ENCODE measurements at places on chromosomes 7 and 10. TPM values are rescaled to one million over a fixed set of nuclear protein-coding genes. Genes with fewer than 3 reads are reported as not detected.

Gene PLAU
- total RNA-seq, result 1.6 TPM

Gene PTPRN2
- total RNA-seq, result 76.1 TPM

Gene ASIC3
- total RNA-seq, result 1.3 TPM

Gene AKR1C8
- not detected for total RNA-seq

Gene HOXA6
- total RNA-seq, result not detected

Gene UNC5B
- total RNA-seq, result 10.4 TPM

Gene ZNF282
- 12.7 TPM for total RNA-seq

Gene CHAT
- total RNA-seq, result 0.26 TPM

Gene TIMM23
- 34.9 TPM for total RNA-seq

Gene FBXO24
- 1.8 TPM for total RNA-seq

Gene MRPL32
- total RNA-seq, result 15.5 TPM

Gene CLEC5A
- 1.6 TPM for total RNA-seq

Gene GDF10
- 8.0 TPM for total RNA-seq

Gene ACSL5
- 7.3 TPM for total RNA-seq

Gene HOXA13
- not detected for total RNA-seq

DNA sequence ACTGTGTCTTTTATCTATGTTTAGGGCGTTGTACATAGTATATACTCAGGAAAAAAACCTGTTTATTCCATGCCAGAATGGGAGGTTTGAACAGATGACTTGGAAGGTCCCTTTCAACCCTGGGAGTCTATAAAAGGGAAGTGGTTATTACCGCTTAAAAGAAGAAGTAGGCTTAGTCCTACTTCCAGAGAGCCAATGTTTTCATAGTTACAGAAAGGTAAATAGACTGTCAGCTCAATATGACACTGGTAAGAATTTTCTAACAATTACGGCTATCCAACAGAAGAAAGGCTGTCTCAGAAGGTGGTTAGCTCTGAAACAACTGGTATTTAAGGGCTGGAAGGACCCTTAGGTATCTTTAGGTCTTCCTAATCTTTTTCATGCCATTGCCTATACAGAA, 1.1 kb upstream of the TFAM start:
- H3K27ac ChIP-seq, result no peak overlapping the region
- H3K4me3 ChIP-seq, result no peak overlapping the region
- H3K4me1 ChIP-seq, result peaks cover 21% of the 10 kb centered on the region
- H3K27me3 ChIP-seq, result no peaks in the 10 kb centered on the region

DNA sequence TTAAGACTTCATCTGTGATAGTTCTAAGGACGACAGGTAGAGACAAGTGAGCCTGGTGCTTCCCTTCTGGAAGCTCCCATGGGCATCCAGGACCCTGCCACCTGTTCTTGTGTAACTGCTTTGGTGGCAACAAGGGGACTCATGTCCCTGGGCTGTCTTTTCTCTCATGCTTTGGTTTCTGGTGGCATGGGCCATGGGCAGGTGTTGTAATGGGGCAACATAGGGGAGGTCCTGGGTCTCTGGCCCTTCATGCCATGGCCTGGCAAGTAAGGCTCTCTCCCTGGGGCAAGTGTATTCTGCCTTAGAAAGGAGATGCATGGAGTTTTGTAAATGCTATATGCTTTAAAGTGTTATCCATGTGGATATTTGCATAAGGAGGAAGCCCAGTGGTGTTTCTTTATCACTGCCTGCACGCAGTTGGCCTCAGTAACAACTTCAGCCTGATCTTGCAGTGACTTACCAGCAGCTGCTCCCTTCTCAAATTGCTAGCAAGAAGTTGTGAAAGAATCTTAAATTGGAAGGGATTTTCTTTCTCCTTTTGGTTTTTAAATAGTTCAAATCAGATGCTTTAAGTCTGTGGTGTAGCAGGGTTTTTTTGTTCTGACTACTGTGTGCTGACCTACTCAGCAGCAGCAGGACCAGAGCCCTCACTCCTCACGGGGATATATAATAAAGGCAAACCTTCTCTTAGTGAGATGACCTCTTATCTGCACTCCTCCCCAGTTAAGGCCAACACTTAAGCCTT, 39.9 kb downstream of the OGDH start:
- no peak overlapping the region for H3K4me3 ChIP-seq
- no peaks in the 10 kb centered on the region for H3K4me1 ChIP-seq
- no peak overlapping the region for H3K27ac ChIP-seq
- no peak for DNase-seq

- peak overlapping the region; percentile 71 for H3K27ac ChIP-seq
- H3K4me3 ChIP-seq, result no peak overlapping the region
- DNase-seq, result peak; percentile 22
- no peaks in the 10 kb centered on the region for H3K36me3 ChIP-seq
- peaks cover 18% of the 10 kb centered on the region for H3K4me1 ChIP-seq
These were observed 47.1 kb upstream of the HYAL4 start for GRCh38 chr7:123797673-123798531.

DNA sequence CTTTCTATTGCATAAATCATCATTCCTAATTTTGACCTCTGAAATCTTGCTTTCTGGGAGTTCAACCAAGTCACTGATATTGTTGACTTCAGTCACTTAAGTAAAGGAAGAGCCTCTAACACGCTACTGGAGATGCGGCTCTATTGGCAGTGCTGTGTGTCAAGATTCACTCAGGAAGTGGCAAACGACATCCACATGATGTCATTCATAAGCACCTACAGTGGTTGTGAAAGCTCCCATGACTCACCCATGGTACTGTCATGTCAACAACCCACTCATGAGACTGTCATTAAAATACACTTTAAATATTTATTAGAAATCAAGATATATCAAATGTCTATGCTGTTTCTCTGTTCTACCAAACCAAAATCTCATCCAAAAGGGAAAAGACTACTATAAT, 52.5 kb upstream of the LHFPL3 start:
- no peak for DNase-seq

DNA sequence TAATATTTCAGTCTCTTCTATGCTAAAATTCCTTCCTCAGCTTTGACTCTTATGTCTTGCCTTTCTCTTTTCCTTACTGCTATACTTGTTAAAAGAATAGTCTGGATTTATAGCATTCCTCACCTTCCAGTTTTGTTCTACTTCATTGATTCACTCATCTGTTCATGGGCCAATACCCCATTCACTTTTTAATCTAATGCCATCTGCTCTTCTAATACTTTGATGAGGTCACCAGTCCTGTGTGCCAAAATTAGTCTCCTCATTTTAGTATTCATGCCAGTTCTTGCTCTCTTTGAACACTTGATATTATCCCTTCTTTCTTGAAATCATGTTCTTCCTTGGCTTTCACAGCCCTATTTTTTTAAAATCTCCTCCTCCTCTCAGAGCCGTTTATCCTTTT, 19.3 kb downstream of the STK17A start:
- no peaks in the 10 kb centered on the region for H3K27me3 ChIP-seq
- DNase-seq, result no peak
- H3K36me3 ChIP-seq, result no peaks in the 10 kb centered on the region
- no peaks in the 10 kb centered on the region for H3K4me1 ChIP-seq

GRCh38 chr10:7913126-7913872, 95.0 kb downstream of the TAF3 start:
- no peak for DNase-seq
- no peaks in the 10 kb centered on the region for H3K27me3 ChIP-seq
- no peaks in the 10 kb centered on the region for H3K36me3 ChIP-seq

DNA sequence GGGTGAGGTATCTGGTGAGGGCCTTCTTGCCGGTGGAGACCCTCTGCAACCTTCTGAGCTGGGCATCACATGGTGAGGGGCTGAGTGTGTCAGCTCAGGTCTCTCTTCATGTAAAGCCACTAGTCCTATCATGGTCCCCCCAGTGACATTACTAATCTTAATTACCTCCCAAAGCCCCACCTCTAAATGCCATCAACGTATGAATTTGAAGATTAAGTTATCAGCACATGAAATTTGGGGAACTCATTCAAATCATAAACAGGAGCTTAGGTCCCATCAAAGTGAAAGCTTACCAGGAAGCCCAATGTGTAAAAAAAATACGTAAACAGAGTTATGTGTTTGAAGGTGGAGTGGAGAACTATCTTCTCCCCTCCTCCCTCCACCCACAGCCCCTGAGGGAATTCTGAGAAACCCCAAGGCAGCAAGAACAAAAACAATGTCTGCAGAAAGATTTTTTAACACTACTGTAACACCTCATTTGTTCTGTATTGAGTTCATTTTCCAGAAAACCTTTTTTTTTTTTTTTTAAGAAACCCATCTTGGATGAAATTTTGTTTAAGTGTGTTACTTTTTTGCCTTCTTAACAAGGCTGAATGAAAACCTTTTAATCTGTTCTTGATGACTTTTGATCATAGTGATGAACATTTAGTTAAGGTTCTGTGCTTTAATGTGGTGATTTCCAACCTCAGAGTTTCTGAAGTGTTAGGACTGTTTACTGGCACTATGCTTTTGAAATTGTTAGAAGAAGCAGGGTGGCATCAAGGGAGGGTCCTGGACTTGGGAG, 19.1 kb upstream of the PCGF5 start:
- DNase-seq, result no peak
- peaks cover 14% of the 10 kb centered on the region for H3K4me1 ChIP-seq
- no peaks in the 10 kb centered on the region for H3K27me3 ChIP-seq
- no peak overlapping the region for H3K27ac ChIP-seq
- H3K36me3 ChIP-seq, result no peaks in the 10 kb centered on the region

GRCh38 chr7:65216469-65216868, 157.2 kb upstream of the ZNF92 start:
- H3K36me3 ChIP-seq, result no peaks in the 10 kb centered on the region
- H3K4me3 ChIP-seq, result no peak overlapping the region

- no peaks in the 10 kb centered on the region for H3K4me1 ChIP-seq
- H3K4me3 ChIP-seq, result no peak overlapping the region
- no peak for DNase-seq
- H3K36me3 ChIP-seq, result no peaks in the 10 kb centered on the region
- H3K27me3 ChIP-seq, result no peaks in the 10 kb centered on the region
These were observed 63.2 kb upstream of the PODXL start for GRCh38 chr7:131619336-131620305.

GRCh38 chr7:22485189-22485588, 14.8 kb downstream of the STEAP1B start:
- H3K27me3 ChIP-seq, result no peaks in the 10 kb centered on the region
- DNase-seq, result no peak
- H3K27ac ChIP-seq, result no peak overlapping the region
- no peaks in the 10 kb centered on the region for H3K4me1 ChIP-seq

GRCh38 chr7:23218196-23218595, 28.4 kb upstream of the GPNMB start:
- H3K36me3 ChIP-seq, result no peaks in the 10 kb centered on the region
- H3K4me1 ChIP-seq, result no peaks in the 10 kb centered on the region
- H3K27me3 ChIP-seq, result no peaks in the 10 kb centered on the region
- H3K27ac ChIP-seq, result no peak overlapping the region
- H3K4me3 ChIP-seq, result no peak overlapping the region

- H3K36me3 ChIP-seq, result no peaks in the 10 kb centered on the region
- H3K27me3 ChIP-seq, result no peaks in the 10 kb centered on the region
- DNase-seq, result no peak
- H3K4me3 ChIP-seq, result no peak overlapping the region
- H3K4me1 ChIP-seq, result no peaks in the 10 kb centered on the region
- no peak overlapping the region for H3K27ac ChIP-seq
These were observed 21.1 kb downstream of the PON1 start for GRCh38 chr7:95303013-95303905.

DNA sequence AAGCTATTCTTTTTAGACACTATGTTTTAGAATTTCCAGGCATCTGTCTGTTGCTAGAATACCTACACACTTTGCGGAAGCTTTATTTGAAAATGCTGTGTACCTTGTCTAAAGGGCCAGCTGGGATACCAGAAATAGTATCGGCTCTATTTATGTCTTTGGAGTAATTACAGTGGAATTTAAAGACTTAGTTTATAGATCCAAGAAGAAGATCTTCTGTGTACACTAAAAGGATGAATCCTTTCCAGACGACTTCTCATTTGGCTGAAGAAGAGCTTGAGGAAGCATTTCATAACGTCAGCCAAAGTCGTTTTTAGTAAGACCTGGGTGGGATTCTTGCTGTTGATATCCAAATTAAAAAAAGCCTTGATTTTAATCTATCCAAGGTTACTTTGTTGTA, 365.9 kb downstream of the INHBA start:
- H3K4me1 ChIP-seq, result no peaks in the 10 kb centered on the region
- no peaks in the 10 kb centered on the region for H3K27me3 ChIP-seq
- DNase-seq, result no peak
- H3K36me3 ChIP-seq, result no peaks in the 10 kb centered on the region

GRCh38 chr10:8360365-8360764, 305.9 kb downstream of the GATA3 start:
- H3K36me3 ChIP-seq, result no peaks in the 10 kb centered on the region
- H3K4me1 ChIP-seq, result no peaks in the 10 kb centered on the region
- H3K27me3 ChIP-seq, result no peaks in the 10 kb centered on the region
- DNase-seq, result no peak

DNA sequence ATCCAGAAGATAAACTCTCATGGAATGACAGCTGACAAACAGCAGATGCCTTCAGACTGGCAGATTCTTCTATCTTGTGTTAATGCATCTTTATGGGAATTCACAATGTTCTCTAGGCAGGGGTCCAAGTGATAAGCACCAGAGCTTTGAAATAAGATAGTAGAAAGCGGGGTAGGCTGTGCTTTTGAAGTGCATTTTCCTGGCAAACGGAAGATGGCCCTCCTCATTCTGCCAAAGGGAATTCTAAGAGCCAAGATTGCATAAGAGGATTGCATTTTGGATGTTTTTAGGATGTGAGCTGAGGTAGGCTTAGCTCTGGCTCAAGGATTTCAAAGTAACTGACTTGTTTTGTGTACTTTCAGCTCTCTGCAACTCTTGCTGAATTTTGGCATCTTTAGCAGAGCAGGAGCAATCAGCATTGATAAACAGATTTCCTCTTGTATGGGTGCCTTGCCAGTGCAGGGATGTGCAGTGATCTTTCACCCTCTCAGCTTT, 298.5 kb upstream of the KLF6 start:
- DNase-seq, result no peak
- no peaks in the 10 kb centered on the region for H3K36me3 ChIP-seq
- H3K27ac ChIP-seq, result no peak overlapping the region
- H3K27me3 ChIP-seq, result no peaks in the 10 kb centered on the region
- H3K4me1 ChIP-seq, result no peaks in the 10 kb centered on the region

DNA sequence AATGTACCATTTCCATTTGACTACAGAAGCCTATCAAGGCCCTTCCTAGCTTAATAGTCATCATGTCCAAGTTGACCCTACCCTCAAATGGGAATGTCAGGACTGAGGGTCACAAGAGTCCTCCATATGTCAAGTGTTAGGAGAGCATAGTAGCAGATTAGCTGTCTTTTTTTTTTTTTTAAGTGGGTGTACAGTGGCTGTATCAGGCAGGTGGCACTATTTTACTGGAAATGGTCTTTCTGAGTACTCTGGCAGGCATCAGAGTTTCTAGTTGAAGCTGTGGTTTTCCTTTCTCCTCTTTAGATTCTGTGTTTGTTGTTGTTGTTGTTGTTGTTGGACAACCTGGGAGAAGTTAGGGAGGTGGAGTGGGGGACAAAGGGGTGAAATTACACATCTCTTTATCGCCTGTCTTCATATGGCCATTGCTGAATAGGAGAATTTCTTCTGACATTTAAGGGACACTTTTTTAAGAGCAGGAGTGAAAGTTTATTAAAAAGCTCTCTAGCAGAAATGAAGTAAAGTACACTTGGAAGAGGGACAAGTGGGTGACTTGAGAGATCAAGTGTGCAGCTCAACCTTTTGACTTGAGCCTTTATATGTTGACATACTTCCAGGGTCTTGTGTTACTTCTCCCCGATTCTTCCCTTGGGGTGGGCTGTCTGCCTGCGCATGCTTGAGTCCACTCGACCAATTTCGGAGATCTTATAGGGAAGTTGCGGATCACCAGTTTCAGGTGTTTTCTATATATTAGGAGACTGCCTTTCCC, 104.1 kb upstream of the FOXP2 start:
- H3K27ac ChIP-seq, result no peak overlapping the region
- no peaks in the 10 kb centered on the region for H3K36me3 ChIP-seq
- no peak for DNase-seq
- no peaks in the 10 kb centered on the region for H3K27me3 ChIP-seq
